Spinal cord (tissue), 10 donors: ENCODE measurements at places on chromosomes 3 and 15. TPM values are rescaled to one million over a fixed set of nuclear protein-coding genes. Genes with fewer than 3 reads are reported as not detected.

CLRN1 gene
- not detected for total RNA-seq

LSAMP gene
- total RNA-seq = 126 TPM

TUBGCP4 gene
- 22.0 TPM for total RNA-seq

IL17RB gene
- 12.1 TPM for total RNA-seq

SAMD7 gene
- total RNA-seq = not detected

TMEM39A gene
- total RNA-seq = 31.1 TPM
